ENCODE measurements at places on chromosomes 6 and 20.

GRCh38 chr6:10465629-10466499, 51.0 kb upstream of the TFAP2A start:
- DNase-seq: no peak

GRCh38 chr6:109526905-109527628, 44.0 kb upstream of the ZBTB24 start:
- DNase-seq: peak; percentile 8

- no peak for DNase-seq
Observed at GRCh38 chr6:82143041-82143481, 104.5 kb downstream of the IBTK start.

- DNase-seq: no peak
Observed at GRCh38 chr6:90151576-90152422, 144.8 kb downstream of the BACH2 start.

DNA sequence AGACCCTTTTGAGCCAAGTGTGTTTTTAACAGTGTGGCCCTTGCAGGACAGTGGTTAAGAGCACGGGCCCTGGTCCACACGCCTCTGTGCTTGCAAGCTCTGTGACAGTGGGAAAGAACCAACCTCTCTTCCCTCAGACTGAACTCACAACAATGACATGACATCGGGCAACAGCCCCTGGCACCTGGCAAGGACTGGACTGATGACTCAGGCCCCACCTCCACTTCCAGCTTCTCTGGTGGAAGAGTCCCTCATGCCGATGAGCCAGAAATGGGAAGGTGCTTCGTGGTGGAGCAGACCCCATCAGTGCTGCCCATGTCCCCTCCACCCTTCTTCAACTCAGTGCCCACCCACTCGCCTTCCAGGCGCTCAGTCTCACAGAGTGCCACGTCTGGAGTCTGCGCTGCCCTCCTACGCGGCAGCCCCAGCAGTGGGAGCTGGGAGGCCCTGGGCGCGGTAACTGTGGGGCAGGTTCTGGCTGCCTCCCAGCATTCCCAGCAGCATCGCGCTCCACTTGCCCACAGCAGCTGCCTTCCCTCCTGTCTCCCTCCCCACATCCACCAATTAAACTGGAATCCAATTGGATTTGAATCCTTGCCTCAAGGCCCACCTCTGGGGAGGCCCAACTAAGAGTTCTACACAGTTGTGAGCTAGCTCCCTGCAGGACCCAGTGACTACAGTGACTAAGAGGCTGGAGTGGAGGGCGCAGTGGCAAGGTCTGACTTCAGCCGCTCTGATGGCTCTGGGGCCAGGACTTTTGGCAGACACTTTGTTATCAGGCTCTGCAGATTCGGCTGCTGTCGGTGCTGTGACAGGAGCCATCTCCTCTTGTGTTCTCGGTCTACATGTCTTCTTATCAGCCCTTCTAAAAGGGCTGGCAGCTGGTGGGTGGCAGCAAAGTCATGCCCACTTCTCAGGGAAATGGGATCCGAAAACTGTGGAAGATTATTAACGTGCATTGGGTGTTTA, 156.8 kb upstream of the MLN start:
- DNase-seq: no peak

- DNase-seq: no peak
Observed at GRCh38 chr6:107105511-107106116, 9.7 kb downstream of the BEND3 start.

GRCh38 chr6:35154947-35155346, 13.8 kb upstream of the TCP11 start:
- no peak for DNase-seq

DNA sequence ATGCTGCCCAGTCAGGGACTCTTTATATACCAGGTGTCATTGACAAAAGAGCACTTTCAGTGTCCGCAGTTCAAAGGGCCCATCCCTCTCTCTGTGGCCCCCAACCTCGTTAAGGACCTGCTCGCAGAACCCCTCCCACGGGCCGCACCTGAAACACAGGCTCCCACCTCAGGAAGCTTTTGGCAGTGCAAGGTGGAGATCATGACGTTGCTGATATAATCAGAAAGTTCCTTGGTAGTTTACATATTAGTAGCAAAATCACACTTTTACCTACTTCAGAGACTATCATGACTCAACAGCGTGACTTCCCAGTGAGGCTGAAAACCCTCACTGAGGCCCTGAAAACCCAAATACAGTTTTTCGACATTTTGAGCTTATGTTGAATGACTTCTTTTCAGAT, 4.1 kb downstream of the TTLL2 start:
- DNase-seq: no peak

- no peak for DNase-seq
Observed at GRCh38 chr6:46917002-46917545, 4.7 kb downstream of the ADGRF5 start.

- DNase-seq: no peak
Observed at GRCh38 chr6:14616656-14617055, 499.1 kb downstream of the CD83 start.

- DNase-seq: no peak
Observed at GRCh38 chr20:38975539-38976120, 13.5 kb downstream of the DHX35 start.

DNA sequence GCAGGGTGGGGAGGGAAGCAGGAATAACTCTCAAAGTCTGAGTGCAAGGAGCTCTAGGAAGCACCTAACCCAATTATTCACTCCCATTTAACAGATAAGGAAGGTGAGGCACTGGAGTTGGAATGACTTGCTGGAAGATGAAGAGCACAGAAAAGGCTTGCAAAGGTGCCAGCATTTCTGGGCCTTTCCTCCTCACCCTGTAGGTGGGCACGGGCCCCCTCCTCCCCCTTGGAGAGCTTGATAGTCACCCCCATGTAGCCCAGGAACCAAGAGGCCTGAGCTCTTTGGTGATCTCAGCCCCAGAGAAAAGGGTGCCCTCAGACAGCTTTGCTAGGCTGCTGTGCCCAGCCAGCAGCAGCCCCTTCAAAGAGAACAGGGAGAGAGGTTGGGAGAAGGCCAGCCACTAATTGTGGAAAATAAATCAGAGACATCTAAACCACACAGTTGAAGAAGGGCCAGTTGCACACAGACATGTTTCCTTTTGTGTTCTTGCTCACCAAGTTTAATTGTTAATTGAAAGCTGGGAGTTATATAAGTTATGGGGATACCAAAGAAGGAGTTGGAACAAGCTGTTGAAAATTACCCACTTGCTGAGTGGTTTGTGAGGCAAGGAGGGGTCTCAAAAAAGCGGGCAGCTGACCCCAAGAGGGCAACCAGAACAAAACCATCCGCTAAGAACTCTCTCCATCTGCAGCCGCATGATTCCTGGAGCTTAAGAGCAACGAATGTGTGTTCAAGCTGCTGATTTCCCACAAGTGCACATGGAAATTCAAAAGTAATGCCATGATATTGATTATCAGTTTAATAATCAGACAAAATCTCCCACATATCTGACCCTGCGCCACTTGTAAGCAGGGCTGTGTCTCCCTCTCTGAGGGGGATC, 77.0 kb downstream of the MRPL14 start:
- DNase-seq: no peak

GRCh38 chr6:154732538-154733182, 556 bp upstream of the SCAF8 start:
- no peak for DNase-seq

DNA sequence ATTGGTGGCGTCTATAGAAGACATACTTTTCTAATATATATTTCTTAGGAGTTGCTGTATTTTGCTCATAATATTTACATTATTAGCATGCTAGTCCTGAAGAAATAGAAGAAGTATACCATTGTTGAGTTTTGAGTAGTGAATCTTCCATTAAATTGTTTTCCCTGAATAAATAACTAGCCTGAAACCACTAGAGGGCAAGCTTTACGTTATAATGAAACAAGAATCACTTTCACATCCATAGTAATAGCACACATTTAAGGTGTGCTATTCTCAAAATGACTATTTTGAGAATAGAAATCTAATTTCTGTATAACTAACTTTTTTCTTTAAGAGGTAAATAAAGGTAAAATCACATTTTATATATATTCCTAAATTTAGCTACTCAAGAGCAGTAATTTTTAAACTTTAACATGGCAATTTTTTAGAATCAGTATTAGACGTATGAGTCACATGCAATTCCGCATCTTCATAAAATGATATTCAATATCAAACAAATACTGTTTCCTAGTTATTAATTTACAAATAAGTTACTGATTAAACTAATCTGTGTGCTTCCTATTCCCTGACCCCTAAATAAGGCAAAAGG, 213.2 kb upstream of the MANEA start:
- DNase-seq: no peak

GRCh38 chr6:2433266-2433665, 187.9 kb upstream of the GMDS start:
- DNase-seq: no peak

GRCh38 chr20:52959125-52959524, 13.0 kb upstream of the TSHZ2 start:
- DNase-seq: no peak

GRCh38 chr6:44831002-44831610, 443.6 kb downstream of the CDC5L start:
- DNase-seq: no peak

DNA sequence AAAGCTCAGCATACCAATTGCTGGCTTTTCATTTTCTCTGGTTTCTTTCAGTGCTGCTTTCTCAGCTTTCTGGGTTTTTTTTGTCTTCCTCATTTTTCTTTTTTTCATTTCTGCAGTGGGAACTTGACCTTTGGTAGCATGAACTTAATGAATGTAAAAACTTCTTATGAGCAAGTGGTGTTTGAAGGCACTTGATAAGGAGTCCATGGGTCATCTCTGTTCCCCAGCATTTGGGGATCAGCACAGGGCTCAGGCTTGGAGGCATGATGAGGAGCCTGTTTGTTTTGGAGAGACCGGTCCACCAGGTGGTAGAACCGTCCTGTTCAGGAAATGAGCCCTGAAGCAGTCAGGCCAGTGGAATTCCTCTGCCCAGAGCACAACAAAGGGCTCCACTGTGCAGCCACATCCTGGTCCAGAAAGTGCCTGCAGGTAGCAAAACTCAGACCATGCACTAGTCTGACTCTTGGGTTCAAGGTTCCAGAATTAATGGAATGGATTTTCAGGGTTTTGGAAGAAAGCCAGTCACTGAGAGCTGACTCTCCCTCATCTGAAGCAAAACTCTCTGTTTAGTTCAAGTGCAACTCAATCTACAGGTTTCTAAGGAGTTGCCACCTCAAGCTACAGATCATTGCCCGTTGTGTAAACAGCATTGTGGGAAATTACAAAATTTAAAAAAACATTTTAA, 52.3 kb upstream of the ADGRF1 start:
- no peak for DNase-seq

- DNase-seq: no peak
Observed at GRCh38 chr20:4956200-4956810, 45.0 kb downstream of the SLC23A2 start.
